A549 treated with ZK216348 at 1 μM for 4 hours (cell line): ENCODE measurements at places on chromosomes 11 and 22. TPM values are rescaled to one million over a fixed set of nuclear protein-coding genes. Genes with fewer than 3 reads are reported as not detected.

P4HA3 gene
- 37.2 to 64.7 TPM (median 49.8 TPM) in 5 replicates for total RNA-seq

TNKS1BP1 gene
- 56.8 to 94.4 TPM (median 86.4 TPM) in 5 replicates for total RNA-seq

MAP6 gene
- total RNA-seq = 1.8 to 2.1 TPM (median 1.9 TPM) in 5 replicates

TMEM126A gene
- 44.5 to 74.1 TPM (median 56.3 TPM) in 5 replicates for total RNA-seq

INPP5J gene
- 0.50 to 0.66 TPM (median 0.57 TPM) in 4 of 5 replicates, not detected in the other for total RNA-seq

DYNC2H1 gene
- 5.8 to 8.3 TPM (median 6.4 TPM) in 5 replicates for total RNA-seq

SLC25A18 gene
- total RNA-seq = 0.09 to 0.31 TPM (median 0.13 TPM) in 5 replicates

TEX54 gene
- not detected in 5 replicates for total RNA-seq

MS4A7 gene
- total RNA-seq = not detected in 5 replicates

PRR33 gene
- not detected in 5 replicates for total RNA-seq

CCDC73 gene
- total RNA-seq = 0.04 TPM in 1 of 5 replicates, not detected in the others

PACSIN3 gene
- total RNA-seq = 22.2 to 35.1 TPM (median 32.1 TPM) in 5 replicates

P2RY2 gene
- 7.2 to 15.2 TPM (median 12.8 TPM) in 5 replicates for total RNA-seq

DNHD1 gene
- 1.8 to 4.2 TPM (median 2.9 TPM) in 5 replicates for total RNA-seq

NEFH gene
- total RNA-seq = 0.07 to 0.13 TPM (median 0.09 TPM) in 4 of 5 replicates, not detected in the other

KRTAP5-1 gene
- total RNA-seq = not detected in 5 replicates

MRGPRF gene
- 0.06 to 0.09 TPM in 2 of 5 replicates, not detected in the others for total RNA-seq

FXYD6 gene
- total RNA-seq = 0.20 to 0.53 TPM (median 0.31 TPM) in 5 replicates

OR5A1 gene
- not detected in 5 replicates for total RNA-seq

APOBEC3G gene
- total RNA-seq = 0.15 TPM in 1 of 5 replicates, not detected in the others

PDGFD gene
- total RNA-seq = 5.7 to 8.9 TPM (median 7.5 TPM) in 5 replicates

MFRP gene
- total RNA-seq = not detected in 5 replicates

CSRP3 gene
- not detected in 5 replicates for total RNA-seq

CCDC157 gene
- total RNA-seq = 2.0 to 3.6 TPM (median 2.8 TPM) in 5 replicates

OR4A47 gene
- total RNA-seq = not detected in 5 replicates

LAYN gene
- total RNA-seq = 4.1 to 4.4 TPM (median 4.2 TPM) in 5 replicates

TCN2 gene
- total RNA-seq = 3.1 to 6.1 TPM (median 4.7 TPM) in 5 replicates

HBG1 gene
- not detected in 5 replicates for total RNA-seq

PATE4 gene
- not detected in 5 replicates for total RNA-seq

RGL4 gene
- total RNA-seq = not detected in 5 replicates

MPST gene
- 36.6 to 83.3 TPM (median 73.9 TPM) in 5 replicates for total RNA-seq

MLC1 gene
- total RNA-seq = 0.04 to 0.08 TPM in 2 of 5 replicates, not detected in the others

BARX2 gene
- not detected in 5 replicates for total RNA-seq

PLAAT2 gene
- 0.28 to 0.77 TPM (median 0.64 TPM) in 5 replicates for total RNA-seq

TMPRSS6 gene
- total RNA-seq = not detected in 5 replicates

DCDC1 gene
- 0.32 to 0.67 TPM (median 0.59 TPM) in 5 replicates for total RNA-seq

LGR4 gene
- 21.0 to 48.6 TPM (median 35.1 TPM) in 5 replicates for total RNA-seq

GSTT2B gene
- total RNA-seq = 0.21 to 0.40 TPM (median 0.21 TPM) in 3 of 5 replicates, not detected in the others

SYNGR1 gene
- total RNA-seq = 6.1 to 13.5 TPM (median 11.4 TPM) in 5 replicates

OR5B21 gene
- total RNA-seq = not detected in 5 replicates

CARD16 gene
- not detected in 5 replicates for total RNA-seq

MARK2 gene
- total RNA-seq = 21.4 to 27.9 TPM (median 26.3 TPM) in 5 replicates

RIMBP3C gene
- total RNA-seq = 0.13 to 0.64 TPM (median 0.22 TPM) in 5 replicates

OR5P2 gene
- total RNA-seq = not detected in 5 replicates

RFPL1 gene
- not detected in 5 replicates for total RNA-seq

CCDC87 gene
- 0.55 to 0.85 TPM (median 0.79 TPM) in 5 replicates for total RNA-seq

AQP11 gene
- 0.98 to 2.6 TPM (median 2.1 TPM) in 5 replicates for total RNA-seq

ALG12 gene
- total RNA-seq = 5.1 to 13.8 TPM (median 11.0 TPM) in 5 replicates

GNAZ gene
- 1.8 to 3.3 TPM (median 2.7 TPM) in 5 replicates for total RNA-seq

CEP126 gene
- 2.8 to 3.8 TPM (median 3.4 TPM) in 5 replicates for total RNA-seq

PRG3 gene
- not detected in 5 replicates for total RNA-seq

CNGA4 gene
- 0.12 TPM in 2 of 5 replicates, not detected in the others for total RNA-seq
